ENCODE measurements at places on chromosomes 4 and X.

GRCh38 chrX:41153448-41153847 is 68.2 kb downstream of the USP9X start:
- DNase-seq, result no peak

- no peak for DNase-seq
These were observed 183.1 kb upstream of the ARX start for GRCh38 chrX:25198891-25199290.

- DNase-seq, result no peak
These were observed 131.9 kb upstream of the SMIM31 start for GRCh38 chr4:164621886-164622521.

GRCh38 chrX:109036624-109037023 is 300.3 kb upstream of the IRS4 start:
- DNase-seq, result no peak

DNA sequence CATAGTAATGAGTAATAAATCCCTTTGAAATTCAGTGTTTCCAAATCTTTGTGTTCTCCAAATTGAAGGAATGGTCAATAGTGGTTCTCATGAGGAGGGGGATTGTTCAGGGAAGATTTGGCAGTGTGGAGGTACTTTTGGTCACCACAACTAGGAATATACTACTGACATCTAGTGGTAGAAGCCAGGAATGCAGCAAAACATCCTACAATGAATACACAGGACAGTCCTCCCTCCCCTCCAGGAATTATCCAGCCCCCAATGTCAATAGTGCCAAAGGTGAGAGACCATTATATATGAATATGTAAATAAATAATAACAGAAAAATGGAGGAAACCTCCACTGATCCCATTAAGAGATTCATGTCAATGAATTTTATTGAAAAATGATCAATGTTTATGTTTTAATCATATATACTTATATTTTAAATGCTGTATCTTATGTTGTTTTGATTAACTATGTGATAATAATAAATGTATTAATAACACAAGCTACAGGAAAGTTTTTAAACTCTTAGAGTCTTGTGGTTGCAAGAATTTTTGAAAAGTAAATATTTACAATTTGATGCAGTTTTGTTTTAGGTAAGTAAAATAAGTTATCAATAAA is 14.4 kb upstream of the FAM9A start:
- DNase-seq, result no peak

GRCh38 chr4:134364928-134365327 is 163.3 kb upstream of the PABPC4L start:
- no peak for DNase-seq

DNA sequence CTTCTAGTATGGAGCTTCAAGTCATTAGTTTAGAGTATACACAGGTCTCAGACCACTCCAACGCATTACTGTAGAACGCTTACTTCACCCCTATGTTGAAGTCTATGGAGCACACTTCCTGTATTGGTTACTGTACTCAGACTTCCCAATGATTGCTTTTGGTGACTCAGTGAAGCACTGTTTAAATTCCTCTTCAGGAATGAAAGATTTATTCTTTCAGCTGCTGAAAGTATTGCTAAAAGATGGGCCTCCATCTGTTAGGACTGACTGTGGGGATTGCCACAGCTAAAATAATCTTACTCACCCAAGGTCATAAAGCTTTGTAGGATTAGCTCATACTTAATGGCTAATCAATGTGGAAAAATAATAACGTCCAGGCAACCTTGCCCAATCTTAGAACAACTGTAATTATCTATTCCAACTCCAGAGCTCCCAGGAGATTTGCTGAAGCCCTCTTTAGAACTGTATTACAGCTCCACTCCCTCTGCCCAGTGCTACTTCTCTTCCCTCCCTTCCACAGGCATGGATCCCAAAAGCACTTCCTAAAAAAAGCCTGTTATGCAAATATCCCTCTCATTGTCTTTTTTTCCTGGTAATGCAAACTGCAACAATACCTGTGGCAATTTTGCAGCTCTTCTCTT is 281.9 kb upstream of the HS3ST1 start:
- no peak for DNase-seq

- DNase-seq, result no peak
These were observed 192.1 kb downstream of the PTTG2 start for GRCh38 chr4:38152305-38152704.

GRCh38 chrX:113868177-113868576 is 715.7 kb upstream of the HTR2C start:
- DNase-seq, result no peak

- DNase-seq, result no peak
These were observed 76.7 kb downstream of the SCD5 start for GRCh38 chr4:82721819-82722423.

- DNase-seq, result no peak
These were observed 95.2 kb upstream of the DKK2 start for GRCh38 chr4:107131295-107131694.

GRCh38 chr4:7771056-7771455 is 168.6 kb downstream of the AFAP1 start:
- no peak for DNase-seq

DNA sequence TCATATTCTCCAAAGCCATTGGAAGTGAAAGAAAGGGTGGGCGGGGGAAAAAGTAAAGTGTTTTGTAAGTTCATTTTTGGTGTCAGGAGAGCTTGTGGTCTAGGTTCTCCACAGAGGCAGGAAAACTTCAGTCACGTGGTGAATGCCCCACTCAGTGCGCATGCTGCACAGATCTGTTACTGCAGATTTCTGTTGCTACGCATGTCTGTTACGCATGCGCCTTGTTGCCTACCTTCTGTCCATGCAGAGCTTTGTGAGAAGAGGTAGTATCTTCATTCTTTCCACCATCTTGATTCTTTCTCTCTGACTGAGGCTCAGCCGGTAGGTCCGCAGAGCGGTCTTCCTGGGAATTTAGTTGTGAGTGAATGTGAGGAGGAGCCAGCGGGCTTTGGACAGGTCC is 15.1 kb upstream of the PAGE3 start:
- no peak for DNase-seq

DNA sequence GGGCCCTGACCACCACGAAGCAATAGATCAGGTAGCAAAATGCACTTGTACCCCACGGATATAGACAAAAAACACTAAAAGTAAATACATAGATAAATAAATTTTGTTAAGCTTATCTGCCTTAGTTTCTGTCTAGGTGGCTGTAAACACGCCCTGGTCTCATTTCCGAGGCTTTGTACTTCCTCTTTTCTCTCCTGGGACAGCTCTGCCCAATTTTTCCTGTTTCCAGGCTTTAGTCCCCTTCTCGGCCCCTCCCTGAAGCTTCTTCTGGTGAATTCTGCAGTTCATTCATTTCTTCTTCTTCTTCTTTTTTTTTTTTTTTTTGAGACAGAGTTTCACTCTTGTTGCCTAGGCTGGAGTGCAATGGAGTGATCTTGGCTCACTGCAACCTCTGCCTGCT is 73.4 kb upstream of the STOX2 start:
- DNase-seq, result no peak

GRCh38 chr4:72567821-72568675 is 973 bp downstream of the ADAMTS3 start:
- DNase-seq, result no peak

DNA sequence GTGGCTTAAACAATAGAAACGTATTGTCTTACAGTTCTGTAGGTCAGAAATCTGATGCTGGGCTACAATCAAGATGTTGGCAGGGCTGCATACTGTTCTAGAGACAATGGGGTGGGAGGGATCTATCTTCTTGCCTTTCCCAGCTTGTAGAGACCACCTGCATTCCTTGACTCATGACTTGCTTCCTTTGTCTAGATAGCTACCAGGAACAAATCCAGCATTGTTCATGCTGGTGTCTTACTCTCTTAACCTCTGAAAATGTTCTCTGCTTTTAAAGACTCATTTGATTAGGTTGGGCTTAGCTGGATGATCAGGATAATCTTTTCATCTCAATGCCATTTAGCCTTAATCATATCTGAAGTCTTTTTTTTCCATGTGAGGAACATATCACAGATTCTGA is 169.0 kb downstream of the ZNF330 start:
- no peak for DNase-seq

DNA sequence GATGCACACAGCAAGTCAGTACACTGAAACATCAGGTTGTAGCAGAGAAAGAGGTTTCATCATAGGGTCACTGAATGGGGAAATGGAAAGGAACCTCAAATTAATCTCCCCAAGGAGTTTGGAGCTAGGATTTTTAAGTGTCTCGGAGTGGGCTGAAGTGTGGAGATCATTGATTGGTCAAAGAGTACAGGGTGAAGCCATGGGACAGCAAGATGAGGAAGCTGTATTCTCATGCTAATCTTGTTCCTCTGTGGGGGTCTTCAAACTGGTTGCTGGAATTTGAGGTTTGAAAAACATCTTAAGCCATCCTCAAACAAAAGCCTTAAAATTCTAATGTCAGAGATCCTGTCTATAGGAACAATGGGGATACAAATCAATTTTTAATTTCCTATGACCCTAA is 78.8 kb upstream of the TEX13A start:
- DNase-seq, result no peak

- DNase-seq, result no peak
These were observed 251.6 kb downstream of the CBR4 start for GRCh38 chr4:168758351-168758876.

DNA sequence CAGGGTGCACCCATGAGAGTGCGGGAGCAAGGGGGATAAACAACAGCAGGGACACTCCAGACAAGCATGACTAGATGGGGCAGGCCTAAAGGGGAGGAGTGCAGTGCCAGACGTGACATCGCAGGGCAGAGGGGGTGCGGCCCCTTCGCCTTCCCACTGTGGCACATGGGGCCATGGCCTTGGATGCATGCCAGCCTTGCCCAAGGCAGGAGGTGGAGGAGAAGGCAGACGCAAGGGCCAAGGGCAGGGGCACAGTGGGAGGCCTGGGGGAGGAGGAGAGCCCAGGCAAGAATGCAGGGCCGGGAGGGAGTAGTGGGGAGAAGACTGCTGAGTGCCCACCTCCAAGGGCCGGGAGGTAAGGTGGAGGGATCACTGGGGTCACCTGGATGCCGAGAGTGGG is 21.6 kb downstream of the PNMA6E start:
- no peak for DNase-seq

GRCh38 chr4:126742048-126742447 is 890.7 kb upstream of the INTU start:
- DNase-seq, result no peak

- no peak for DNase-seq
These were observed 81.0 kb upstream of the SMARCAD1 start for GRCh38 chr4:94126669-94127068.

DNA sequence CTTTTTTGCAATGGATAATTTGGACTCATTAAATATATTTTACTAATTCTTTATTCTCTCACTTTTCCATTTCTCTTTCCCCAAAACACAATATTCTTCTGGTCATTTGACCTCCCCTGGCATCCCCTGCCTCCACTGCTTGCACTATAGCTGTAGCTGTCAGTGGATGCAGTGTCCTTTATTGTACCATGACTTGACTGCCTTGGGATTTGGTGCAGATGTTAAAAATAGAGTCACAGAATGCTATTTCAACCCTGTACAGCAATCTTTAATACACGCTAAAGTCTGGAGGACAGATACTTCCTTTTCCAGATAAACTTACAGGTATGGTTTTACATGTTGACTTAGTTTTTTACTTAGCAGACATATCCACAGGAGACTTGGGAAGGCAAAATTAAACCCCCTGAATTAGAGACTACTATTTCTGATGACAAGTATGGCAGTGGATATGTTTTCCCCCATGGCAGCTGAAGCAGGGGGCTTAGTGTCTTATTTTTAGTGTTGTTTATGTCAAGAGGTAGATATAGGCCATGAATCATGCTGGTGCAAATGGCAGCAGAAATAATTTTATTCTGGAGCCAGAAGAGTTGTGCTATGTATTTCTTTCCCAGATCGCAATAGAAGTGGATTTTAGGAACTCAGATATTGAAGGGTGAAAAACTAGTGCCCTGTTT is 461.4 kb downstream of the NAF1 start:
- DNase-seq, result no peak

DNA sequence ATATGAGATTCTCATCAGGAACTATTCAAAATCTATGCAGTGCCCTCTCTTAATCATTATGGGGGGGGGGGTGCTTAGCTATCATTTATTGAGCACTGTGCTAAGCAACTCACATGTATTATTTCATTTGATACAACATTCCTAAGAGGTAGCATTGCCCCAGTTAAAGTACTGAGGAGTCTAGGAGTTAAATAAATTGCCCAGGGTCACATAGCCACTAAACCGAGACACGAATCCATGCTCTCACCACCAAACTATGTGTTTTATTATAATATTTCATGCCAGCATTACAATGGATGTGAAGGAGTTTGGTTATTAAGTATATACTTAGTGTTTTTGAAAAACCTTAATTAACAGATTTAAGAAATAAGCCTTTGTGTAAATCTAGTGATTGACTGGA is 131.4 kb downstream of the CBR4 start:
- no peak for DNase-seq

GRCh38 chr4:88928852-88929251 is 128.1 kb downstream of the FAM13A start:
- no peak for DNase-seq

GRCh38 chr4:25938366-25938765 is 24.3 kb downstream of the SMIM20 start:
- DNase-seq, result no peak

DNA sequence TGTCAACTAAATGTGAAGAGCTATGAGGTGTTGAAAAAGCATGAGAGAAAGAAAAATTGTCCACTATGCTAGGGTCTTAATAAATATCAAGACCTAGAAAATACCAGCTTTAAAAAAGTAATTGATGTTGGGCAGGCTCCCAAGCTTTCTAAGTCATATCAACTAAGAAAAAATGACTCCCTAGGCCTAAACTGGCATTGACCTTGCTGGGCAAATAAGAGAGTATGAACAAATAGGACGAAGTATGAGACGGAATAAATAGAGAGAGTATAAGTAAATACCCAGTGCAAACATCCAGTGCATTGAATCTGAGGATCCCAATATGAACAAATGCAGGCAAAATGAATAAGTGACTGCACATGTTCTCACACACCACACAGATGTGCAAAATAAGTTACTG is 3.2 kb downstream of the KDR start:
- no peak for DNase-seq

GRCh38 chr4:189113389-189113888 is 827.2 kb upstream of the FRG1 start:
- DNase-seq, result no peak

DNA sequence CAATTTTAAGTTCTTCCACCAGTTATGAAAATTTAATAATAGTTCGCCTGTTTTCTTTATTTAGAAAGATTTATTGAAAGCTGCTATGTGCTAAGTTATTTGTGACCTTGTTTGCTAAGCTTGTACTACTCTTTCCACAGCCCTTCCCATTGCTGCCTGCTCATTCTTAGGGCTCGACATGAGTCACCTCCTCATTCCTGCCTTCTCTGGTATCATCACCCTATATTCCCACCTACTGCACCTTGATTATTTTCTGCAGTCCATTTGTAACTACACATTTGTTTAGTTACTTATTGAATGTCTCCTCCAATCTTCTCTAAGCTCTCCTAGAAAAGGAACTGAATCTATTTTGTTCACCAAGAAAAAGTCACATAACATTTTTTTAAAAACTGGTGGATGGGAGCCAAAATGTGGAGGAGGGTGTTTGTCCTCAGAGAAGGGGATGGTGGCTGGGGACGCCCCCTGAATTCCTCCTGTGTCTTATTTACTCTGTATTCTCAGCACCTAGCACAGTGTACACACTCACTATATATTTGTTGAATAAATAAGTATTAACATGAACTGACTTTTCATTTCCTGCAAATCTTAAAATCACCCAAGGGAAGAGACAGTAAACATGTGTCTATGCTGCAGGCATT is 3.7 kb upstream of the RAB9A start:
- no peak for DNase-seq

GRCh38 chrX:23046443-23046842 is 46.7 kb downstream of the DDX53 start:
- no peak for DNase-seq

- no peak for DNase-seq
These were observed 46.9 kb downstream of the TMEM131L start for GRCh38 chr4:153512952-153513500.
